ENCODE measurements at places on chromosomes 13 and 19. TPM values are rescaled to one million over a fixed set of nuclear protein-coding genes. Genes with fewer than 3 reads are reported as not detected.

IL11 gene
- total RNA-seq, result 2.4 TPM

ZNF547 gene
- total RNA-seq, result 1.2 TPM

TNNI3 gene
- total RNA-seq, result not detected

CEACAM3 gene
- total RNA-seq, result not detected

STAP2 gene
- 5.4 TPM for total RNA-seq

WDR62 gene
- 12.2 TPM for total RNA-seq
